CD4-positive, alpha-beta T cell treated with Interferon alpha-2 for 1 hour (primary cell): ENCODE measurements at places on chromosomes 5 and 9.

DNA sequence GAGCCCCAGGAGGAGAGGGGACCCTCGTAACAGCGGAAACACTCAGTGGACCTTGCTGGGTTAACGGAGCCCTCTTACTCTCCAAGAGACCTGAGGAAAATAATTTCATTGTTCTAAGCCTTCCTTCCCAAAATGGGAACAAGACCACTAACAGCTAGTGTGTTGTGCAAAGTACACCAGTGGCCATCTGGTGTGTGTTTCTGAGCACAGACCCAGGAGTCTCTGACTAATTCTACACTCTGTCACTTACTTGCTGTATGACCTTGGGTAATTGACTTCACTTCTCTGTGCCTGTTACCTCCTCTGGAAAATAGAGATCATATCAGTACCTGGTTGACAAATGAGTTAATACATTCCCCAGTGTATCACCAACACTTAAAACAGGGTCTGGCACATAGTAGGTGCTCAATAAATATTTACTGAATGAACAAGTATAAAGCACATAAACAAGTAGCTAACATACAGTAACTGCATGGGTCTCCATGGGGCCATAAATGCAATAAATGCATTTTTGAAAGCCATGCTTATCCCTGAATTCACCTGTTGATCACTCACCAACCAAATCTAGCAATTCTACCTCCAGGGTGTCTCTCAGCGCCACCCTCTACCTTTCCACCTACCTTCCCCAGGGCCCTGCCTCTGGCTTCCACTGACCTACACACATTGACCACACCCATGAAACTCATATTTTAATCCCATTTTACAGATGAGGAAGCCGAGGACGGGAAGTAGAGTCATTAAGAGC lies 44.7 kb upstream of the AKNA start:
- DNase-seq = no peak

GRCh38 chr5:71695595-71695994 lies 23.5 kb upstream of the CARTPT start:
- DNase-seq = no peak

DNA sequence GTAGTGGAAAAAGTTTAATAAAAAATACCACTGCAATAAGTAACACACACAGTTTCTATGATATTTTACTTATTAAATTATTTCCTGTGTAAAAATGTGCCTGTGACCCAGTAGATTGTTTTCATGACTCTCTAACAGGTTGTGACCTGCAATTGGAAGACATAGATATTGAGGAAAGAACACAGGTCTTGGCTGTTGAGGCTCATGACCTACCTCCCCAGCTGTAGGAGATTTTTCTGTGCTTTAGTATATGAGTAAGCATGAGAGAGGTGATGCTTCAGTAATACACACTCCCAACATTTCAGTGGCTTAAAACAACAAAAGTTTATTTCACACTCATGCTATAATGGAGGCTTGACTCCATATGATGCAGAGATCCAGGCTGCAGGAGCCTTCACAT lies 47.3 kb upstream of the TNC start:
- DNase-seq = no peak

DNA sequence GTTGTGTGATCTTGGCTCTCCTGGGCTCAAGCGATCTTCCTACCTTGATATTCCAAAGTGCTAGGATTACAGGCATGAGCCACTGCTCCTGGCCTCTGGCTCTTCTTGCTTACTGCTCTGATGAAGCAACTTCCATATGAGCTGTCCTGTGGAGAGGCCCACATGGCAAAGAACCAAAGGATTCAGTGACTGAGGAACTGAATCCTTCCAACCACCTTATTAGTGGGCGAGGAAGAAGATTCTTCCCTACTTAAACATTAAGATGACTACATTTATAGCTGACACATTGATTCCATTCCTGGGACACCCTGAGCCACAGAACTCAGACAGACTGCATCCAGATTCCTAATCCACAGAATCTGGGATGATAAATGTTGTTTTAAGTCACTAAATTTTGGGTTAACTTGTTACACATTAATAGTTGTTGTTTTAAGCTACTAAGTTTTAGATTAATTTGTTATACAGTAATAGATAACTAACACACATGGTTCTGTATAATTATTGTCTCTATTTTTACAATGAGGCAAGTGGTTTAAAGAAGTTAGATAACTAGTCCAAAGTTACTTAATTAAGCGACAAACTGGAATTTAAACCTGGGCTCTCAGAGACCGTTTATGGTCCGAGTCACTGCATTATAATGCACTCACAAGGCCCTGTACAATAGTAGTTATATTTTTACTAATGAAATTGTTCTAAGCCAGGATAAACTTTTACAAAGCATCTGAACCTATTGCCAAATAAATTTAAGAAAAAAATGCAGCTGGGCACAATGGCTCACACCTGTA lies 16.7 kb upstream of the SLCO4C1 start:
- DNase-seq = no peak

DNA sequence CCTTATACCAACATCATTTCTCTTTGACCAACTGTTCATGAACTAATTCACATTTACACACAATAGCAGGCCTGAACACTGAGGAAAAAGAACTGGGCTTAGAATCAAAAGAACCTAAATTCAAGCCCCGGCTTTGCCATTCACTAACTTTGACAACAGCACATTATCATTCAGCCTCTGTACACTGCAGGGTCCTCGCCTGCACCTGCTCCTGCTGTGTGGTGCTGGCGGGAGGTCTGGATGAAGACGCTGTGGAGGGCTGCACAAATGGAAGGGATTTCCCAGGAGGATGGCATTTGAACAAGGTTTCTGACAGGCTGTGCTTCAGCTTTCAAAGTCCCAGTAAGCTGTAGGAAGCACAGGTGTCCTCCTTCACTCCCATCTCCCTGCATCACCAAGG lies 151.2 kb downstream of the ZDHHC21 start:
- DNase-seq = no peak

GRCh38 chr9:125343518-125344275 lies 82.1 kb downstream of the GAPVD1 start:
- no peak for DNase-seq

DNA sequence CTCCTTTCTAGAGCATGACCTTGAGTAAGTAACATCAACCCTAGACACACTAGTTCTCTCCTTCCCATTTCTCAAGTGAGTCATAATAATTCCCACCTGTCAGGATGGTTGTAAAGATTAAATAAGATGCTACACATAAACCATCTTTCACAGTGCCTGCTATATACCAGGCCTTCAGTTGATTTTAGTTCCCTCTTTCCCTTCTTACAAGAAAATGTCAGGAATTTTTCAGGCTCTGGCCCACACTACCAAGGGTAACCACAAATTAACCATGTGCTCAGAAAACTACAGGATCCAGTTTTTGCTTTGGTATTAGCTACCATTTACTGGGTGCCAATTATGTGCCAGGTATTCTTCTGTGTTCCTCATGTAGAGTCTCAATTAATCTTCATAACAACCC lies 42.7 kb upstream of the RARS1 start:
- DNase-seq = no peak

DNA sequence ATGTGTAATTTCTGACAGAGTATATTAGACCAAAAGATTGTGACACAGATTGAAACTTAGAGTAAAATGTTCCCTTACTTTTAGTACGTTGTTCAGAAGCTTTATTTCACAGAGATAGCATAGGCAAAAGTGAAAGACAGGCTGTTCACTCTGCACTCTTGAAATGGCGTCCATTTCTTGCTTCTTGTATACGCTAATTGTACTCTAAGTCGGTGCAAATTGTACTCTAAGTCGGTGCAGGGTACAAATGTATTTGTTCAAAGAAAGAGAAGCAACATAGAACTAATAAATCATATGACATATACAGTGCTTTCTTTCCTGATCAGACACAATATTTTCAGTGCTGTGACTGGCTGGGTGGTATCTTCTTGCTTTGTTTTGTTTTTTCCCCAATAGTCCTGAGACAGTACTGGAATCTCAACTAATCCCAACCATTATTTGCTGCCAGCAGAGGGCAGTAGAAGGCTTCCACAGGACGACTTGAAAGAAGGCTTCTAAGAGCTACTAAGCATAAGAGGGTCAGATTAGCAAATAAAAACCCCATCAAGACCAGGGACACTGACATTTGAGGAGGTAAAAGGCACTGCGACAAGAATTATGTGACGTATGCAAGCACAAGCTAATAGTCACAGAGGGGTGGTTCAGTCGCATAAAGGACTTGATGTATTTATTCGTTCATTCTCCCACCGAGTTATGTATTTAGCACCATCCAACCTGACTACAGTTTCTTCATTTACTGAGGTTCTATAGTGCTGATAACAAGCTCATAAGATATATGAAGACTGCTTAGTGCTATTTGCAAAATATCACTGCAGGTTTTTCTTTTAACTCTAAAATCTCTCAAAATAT lies 831.8 kb downstream of the TAF11L14 start:
- DNase-seq = peak; percentile 17

DNA sequence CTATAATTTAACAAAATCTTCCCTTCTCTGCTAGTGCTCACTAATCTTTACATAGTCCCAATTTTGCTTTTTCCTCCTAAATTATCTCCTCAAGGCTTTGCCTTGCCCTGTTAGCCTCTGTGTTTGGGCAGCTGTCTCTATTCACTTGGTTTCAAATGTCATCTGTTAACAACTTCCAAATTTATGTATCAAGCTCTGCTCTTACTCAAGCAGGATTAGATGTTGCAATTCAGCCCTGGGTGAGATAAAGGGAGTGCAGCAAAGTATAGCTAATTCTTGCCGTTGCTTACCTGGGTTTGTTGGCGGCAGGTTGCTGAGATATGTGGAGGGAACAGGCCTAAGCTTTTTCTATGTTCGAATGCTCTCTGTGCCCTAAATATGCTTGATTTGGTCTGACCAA lies 483.8 kb downstream of the DMAC1 start:
- DNase-seq = no peak

GRCh38 chr9:105346273-105346672 lies 101.6 kb upstream of the FSD1L start:
- no peak for DNase-seq

- DNase-seq = no peak
Measured at GRCh38 chr5:92283521-92283920, 900.4 kb upstream of the ARRDC3 start.

GRCh38 chr5:135304352-135305221 lies 94.4 kb downstream of the MACROH2A1 start:
- DNase-seq = no peak

GRCh38 chr9:1775230-1775629 lies 239.9 kb upstream of the SMARCA2 start:
- DNase-seq = no peak

GRCh38 chr9:95090023-95090791 lies 227.3 kb downstream of the FANCC start:
- DNase-seq = no peak

GRCh38 chr5:137665678-137666460 lies 70.0 kb downstream of the KLHL3 start:
- DNase-seq = peak; percentile 44

- no peak for DNase-seq
Measured at GRCh38 chr9:504921-505740, 290.5 kb downstream of the DOCK8 start.

DNA sequence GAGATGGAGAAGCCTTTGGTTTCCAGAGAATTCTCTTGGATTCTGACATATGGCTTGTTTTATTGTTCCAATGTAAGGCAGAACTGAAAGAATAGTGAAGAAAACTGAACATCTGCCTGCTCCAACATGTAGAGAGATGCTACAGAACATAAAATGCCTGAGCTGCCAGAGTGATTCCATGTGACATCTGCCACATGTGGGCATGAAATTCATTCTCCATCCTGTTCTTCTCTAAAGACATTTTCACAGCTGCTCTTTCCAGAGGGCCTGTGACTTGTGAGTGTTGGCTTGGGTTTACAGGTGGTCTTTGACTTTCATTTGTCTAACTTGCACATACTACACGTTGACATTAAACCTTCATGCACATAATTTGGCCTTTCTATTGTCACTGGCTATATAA lies 33.7 kb upstream of the TXN start:
- DNase-seq = no peak

DNA sequence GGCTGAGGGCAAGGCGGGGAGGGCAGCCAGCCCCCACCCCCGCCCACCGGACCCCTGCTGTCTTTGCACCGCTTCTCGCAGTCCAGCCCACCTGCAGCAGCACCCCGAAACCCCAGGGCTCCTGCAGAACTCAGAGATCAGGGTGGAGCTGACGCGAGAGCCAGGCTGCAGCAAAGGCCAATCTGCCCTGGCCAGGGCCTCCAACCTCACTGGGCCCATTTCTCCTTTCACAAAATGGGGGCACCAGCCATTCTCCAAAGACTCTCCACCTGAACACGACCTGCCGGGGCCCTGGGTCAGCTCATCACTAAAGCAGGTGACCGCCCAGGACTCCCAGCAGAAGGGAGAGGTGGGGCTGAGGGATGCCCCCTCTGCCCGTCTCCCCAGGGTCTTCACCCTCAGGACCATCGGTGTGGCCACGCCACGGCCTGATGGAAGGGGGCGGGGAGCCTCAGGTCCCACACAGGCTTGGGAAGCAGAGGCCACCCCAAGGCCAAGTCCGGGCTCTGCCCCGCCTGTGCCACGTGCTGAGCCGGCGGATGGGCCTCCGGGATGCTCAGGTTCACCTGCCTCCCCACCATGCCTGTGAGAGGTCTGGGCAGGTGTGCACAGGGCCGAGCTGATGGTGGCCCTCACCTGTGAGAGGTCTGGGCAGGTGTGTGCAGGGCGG lies 13.1 kb downstream of the NACC2 start:
- no peak for DNase-seq

GRCh38 chr9:100472268-100472667 lies 681 bp upstream of the TMEFF1 start:
- no peak for DNase-seq

DNA sequence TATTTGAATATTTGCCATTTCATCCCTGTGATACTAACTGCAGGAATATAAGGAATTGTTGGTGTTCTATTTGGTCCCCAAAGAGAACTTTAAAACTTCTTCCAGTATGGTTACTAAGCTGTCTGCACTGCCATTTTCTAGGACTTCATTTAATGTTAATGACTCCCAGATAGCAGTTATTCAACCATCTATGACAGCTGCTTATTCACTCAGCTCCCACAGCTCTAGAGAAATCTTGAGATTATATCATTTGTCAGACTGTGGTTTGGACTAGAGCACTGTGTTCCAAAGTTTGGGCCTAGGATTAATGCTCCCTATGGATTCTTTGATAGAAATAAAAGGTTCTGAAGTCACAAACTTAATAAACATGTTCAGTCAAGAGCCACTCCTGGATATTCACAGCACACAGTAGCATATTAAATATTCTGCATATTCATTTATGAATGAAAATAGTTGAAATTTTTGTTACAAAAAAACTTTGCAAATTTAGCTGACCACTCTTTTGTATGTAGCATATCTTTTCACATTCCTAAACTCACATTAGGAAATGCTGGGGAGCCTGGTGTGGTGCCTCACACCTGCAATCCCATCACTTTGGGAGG lies 173.7 kb downstream of the NFIB start:
- DNase-seq = no peak
